MCF 10A (cell line): ENCODE measurements at places on chromosomes 3 and 15.

- DNase-seq, result no peak
These were observed 36.4 kb downstream of the ETFA start for GRCh38 chr15:76274821-76275220.

DNA sequence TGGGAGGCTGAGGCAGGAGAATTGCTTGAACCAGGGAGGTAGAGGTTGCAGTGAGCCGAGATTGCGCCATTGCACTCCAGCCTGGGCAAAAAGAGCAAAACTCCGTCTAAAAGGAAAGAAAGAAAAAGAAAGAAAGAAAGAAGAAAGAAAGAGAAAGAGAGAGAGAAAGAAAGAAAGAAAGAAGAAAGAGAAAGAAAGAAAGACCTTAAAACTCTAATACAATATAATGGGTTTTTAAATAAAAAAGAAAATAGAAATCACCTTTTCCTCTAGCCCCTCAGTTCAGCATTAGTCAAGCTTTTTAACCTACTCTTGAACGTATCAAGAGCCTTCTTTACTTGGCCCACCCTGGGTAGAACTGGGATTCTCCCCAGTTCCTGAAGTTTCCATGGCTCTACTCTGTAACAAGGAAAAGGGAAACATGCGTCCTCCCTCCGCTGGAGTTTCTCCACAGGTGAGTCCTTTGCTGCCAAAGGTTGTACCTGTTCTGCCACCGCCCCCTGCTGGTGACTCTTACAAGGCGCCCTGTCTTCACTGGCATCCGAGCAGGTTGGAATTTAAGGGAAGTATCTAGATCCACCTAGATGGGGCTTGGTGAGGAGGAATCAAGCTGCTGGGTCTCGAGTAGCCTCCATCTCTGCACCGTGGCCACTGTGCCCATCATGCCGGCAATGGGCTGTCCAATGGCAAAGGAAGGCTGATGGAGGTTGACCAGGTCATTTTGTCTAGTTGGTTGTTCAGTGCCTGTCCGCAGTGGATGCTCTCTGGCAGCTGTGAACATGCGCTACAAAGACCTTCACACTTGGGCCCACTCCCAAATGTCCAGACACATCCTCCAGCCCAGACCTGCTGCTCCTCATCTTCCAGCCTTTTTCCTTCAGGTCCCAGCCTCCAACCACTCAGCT lies 20.6 kb upstream of the EPHB3 start:
- peak; percentile 85 for DNase-seq

- DNase-seq, result no peak
These were observed 65.1 kb downstream of the MEGF11 start for GRCh38 chr15:66188464-66188863.

GRCh38 chr3:61008998-61009380 lies 242.3 kb downstream of the FHIT start:
- no peak for DNase-seq

DNA sequence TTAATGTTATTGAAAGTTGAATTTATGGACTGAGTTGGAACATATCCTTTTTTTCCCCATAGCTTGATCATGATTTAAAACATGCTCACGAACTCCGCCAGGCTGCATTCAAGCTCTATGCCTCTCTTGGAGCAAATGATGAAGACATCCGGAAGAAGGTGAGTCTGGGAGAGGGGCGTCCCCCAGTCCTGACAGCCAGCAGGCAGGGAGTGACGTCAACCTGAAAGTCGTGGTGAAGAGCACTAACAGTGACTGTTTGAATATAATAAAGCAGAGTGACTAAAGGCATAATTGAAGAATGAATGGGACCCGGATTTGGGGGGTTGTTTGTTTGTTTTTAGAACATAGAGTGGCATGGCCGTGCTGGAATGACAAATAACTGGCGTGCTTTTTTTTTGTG lies 57.9 kb downstream of the ARMC8 start:
- no peak for DNase-seq

GRCh38 chr3:181264486-181264885 lies 274.9 kb upstream of the DNAJC19 start:
- DNase-seq, result no peak

GRCh38 chr3:143731320-143731719 lies 116.9 kb downstream of the SLC9A9 start:
- no peak for DNase-seq

- no peak for DNase-seq
These were observed 114.6 kb downstream of the LRRK1 start for GRCh38 chr15:101033801-101034200.

DNA sequence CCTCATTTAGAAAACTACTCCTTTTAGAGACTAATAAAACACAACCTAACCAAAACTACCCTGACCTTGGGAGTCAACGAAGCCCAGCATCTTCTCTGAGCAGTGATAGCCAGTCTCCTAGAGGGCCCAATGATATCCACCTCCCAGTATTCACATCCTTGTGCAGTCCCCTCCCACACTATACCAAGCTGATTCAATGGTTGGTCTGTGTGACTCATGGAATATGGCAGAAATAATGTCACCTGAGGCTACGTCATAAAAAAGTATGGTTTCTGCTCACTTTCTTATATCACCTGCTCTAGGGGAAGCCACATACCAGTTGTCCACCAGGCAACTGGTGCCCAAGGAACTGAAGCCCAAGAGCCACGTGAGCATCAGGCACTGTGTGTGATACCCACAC lies 21.4 kb upstream of the USF3 start:
- DNase-seq, result no peak

DNA sequence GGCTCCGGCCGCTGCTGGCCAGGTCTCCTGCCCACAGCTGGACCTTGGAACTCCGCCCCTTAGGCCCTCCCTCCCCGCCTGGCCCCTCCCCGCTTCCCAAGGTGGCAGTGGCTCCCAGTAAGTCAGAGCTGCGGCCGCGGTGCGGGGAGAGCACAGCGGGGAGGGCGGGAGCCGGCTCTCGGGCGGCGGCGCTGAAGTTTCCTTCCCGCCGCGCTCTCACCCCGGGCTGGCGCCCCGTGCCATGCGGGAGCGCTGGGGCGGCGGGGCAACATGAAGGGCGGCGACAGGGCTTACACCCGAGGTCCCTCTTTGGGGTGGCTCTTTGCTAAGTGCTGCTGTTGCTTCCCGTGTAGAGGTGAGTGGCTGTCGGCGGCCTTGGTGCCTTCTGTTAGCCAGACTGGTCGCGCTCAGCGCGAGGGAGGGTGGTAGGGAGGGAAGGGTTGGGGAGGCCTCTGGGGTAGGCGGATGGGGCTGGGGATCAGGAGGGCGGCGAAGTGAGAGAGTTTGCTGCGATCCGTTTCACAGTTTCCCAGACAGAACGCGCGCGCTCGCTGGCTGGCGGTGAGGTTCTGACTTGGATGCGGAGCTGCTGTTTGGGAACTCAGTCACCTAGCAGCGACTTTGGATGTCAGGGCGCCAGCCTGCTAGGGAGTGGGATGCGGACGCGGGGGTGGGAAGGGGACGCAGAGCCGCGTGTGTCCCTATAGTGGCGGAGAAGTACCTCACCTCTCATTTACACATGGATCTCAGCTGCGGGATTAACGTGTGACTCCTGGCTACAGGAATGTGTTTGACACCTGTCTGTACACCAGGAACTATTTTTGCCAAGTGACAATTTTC lies 145.5 kb upstream of the UMPS start:
- DNase-seq, result peak; percentile 38

DNA sequence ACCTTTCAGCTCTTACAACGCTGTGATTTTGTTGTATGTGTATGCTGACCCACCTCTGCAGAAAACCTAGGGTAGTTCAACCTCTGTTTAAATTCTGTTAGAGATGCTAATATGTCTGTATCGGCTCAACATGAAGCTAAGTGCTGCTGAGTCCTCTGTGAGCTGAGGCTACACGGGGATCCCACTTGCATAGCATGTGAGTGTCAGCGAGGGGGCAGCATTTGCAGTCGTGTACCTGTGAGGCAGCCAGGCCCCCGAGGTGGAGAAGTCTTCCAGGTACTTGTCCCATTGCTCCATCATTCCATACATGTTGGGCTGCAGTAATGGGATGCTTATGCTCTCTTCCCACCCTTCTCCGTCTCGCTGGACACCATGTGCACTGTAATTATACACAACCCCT lies 3.7 kb downstream of the MKRN2OS start:
- DNase-seq, result no peak

- peak; percentile 78 for DNase-seq
These were observed 1.1 kb downstream of the PAK6 start for GRCh38 chr15:40239693-40240618.

DNA sequence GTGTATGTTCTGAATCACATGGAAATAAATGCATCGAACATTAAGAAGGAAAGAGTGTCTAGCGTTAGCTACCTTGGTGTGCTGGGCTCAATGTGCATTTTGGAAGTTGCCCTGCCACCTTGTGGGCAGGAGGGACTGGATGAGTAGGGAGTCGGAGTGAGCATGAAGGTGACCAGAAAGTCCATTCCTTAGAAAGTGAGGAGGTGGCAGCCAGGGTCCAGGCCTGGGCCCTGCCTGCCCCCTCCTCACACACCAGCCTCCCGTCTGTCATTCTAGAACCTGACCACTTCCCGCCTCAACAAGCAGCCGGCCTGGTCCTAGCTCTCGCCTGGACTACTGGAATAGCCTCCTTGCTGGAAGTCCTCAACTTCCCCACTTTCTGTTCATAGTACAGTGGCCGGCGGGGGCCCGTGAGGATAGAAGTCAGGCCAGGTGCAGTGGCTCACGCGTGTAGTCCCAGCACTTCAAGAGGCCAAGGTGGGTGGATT lies 10.2 kb upstream of the GATA2 start:
- DNase-seq, result peak; percentile 28

GRCh38 chr3:78873641-78874040 lies 894.2 kb downstream of the ROBO1 start:
- DNase-seq, result peak; percentile 9

GRCh38 chr3:29441422-29441821 lies 160.6 kb downstream of the RBMS3 start:
- DNase-seq, result no peak

- DNase-seq, result no peak
These were observed 546.0 kb upstream of the CFAP20DC start for GRCh38 chr3:59595830-59596229.

GRCh38 chr15:31485431-31485830 lies 158.8 kb downstream of the KLF13 start:
- DNase-seq, result no peak

DNA sequence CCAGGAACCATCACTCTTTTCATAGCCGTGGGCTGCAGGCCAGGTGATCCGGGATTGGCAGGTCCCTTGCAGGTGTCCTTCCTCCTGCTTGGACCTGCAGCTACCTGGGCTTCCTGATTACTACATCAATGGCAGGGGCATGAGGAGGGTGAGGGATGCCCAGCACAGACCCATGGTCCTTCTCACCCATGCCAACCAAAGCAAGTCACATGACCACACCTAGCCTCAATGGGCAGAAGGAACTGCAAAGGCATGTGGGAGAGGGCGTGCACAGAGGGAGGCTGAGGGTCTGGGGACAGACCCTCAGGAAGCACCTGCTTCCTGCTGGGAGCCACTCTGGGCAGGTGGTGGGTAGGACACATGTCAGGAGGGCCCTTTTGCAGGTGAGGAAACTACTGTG lies 105.2 kb downstream of the NUP210 start:
- DNase-seq, result no peak

DNA sequence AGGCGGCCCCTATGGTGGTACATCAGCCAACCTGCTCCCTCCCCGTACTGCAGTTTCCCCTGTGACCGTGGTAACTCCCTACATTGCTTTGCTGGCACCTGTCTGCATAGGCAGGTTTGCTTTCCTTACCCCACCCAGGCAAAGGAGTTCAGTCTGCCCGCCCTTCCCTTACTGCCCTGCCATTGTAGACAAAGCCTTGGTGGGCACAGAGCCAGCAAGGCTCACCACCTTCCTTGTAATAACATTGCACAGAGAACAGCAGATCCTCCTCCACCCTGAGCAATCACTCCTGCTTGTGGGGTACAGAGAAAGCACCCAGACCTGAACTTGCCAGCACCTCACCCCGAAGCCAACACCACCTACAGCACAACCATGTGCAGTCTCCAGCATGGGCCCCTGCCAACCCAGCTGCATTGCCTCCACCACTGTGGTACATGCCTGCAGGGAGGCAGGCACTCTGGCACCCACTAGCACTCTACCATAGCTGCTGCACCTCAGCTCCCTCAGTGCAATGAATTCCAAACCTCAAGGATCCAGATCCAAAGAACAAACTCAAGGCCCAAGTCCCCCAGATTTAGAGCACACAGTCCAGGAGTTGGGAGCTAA lies 192.7 kb upstream of the KCNMB2 start:
- DNase-seq, result peak; percentile 14

- DNase-seq, result no peak
These were observed 935.0 kb downstream of the SQOR start for GRCh38 chr15:46569781-46570180.

DNA sequence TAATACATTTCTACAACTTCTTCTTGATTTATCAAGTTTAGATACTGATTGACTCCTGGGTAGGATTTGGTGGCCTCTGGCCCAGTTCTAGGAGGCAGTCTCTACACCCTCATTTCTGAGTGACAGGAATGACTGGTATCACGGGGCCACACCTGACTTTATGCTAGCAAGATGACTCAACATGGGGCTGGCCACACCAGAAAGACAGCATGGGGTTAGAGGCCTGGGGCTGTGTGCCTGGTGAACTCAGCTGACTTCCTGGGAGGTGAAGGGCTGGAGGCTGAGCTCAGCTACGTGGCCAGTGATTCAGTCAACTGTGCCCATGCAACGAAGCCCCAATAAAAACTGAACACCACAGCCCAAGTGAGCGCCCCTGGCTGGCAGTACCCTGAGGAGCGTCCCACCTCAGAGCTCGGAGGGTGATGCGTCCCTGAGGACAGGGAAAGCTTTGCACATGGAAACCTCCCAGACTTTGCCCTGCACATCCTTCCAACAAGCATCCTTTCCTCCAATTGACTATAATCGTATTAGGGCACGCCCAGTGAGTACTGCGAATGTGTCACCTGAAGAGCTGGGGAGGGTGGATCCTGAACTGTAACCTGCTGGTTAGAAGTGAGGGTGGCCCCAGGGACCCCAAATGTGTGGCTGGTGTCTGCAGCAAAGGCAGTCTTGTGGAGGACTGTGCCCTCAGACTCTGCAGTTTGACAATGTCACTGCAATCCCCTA lies 57.2 kb downstream of the NIPA2 start:
- peak; percentile 95 for DNase-seq

GRCh38 chr15:78445875-78446274 lies 7.9 kb downstream of the IREB2 start:
- DNase-seq, result no peak

- DNase-seq, result no peak
These were observed 24.2 kb upstream of the C15orf39 start for GRCh38 chr15:75177360-75178071.

DNA sequence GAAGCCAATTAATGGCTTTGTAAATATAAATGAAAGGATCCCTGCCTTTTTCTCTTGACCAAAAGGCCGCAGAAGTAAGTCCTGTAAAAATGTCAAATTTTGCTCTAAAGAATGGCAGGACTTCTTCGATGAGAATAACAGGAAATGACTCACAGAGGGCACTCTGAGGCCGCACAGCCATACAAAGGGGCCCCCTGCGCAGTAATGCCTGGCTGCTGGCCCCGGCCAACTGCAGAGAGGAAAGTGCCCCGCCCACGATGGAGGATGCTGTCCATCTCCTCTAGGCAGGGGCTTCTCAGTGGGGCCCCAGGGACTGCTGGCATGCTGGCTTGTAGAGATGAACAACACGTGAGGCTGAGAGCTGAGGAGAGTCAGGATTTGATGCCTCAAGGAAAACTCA lies 18.1 kb upstream of the SCN10A start:
- DNase-seq, result peak; percentile 69
